Activated CD4-positive, alpha-beta T cell treated with anti-CD3 and anti-CD28 coated beads, Interleukin-2, amount 50 U/mL, for 16 hours (primary cell): ENCODE measurements at places on chromosomes 3 and 15.
A peak's percentile ranks its signal among the peaks of the same experiment; 100 is the strongest.

- DNase-seq, result peak; percentile 32
Measured at GRCh38 chr3:25663347-25663868, 1.3 kb downstream of the TOP2B start.

DNA sequence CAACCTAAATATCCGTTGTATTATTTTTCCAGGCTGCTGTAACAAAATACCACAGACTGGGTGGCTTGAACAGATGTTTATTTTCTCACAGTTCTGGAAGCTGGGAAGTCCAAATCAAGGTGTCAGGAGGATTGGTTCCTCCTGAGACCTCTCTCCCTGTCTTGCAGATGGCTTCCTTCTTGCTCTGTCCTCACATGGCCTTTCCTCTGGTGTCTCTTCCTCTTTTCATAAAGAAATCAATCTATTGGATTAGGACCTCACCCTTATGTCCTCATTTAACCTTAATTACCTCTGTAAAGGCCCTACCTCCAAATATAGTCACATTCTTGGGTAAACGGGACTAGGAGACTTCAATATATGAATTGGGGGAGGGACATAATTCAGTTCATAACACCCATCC lies 89.2 kb upstream of the PLCL2 start:
- DNase-seq, result no peak

- no peak for DNase-seq
Measured at GRCh38 chr3:158771982-158772381, 29.9 kb upstream of the MFSD1 start.

DNA sequence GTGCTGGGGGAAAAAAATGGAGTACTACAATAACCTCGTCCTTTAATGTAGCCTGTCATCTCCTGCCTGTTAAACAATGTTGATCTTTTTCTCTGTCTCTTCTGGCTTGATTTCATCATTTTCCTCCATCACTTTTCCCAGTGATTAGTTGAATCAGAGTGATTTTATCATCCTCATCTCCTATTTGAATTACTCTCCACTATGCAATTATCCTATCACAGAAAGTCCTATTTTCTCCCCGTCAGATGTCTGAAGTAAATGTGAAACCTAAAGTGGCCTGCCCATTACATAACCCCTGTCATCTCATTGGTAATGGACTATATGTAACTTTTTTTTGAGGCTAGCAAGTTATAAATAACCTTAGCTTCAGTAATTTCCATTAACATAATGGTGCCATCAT lies 201.8 kb downstream of the CACNA2D3 start:
- DNase-seq, result no peak

DNA sequence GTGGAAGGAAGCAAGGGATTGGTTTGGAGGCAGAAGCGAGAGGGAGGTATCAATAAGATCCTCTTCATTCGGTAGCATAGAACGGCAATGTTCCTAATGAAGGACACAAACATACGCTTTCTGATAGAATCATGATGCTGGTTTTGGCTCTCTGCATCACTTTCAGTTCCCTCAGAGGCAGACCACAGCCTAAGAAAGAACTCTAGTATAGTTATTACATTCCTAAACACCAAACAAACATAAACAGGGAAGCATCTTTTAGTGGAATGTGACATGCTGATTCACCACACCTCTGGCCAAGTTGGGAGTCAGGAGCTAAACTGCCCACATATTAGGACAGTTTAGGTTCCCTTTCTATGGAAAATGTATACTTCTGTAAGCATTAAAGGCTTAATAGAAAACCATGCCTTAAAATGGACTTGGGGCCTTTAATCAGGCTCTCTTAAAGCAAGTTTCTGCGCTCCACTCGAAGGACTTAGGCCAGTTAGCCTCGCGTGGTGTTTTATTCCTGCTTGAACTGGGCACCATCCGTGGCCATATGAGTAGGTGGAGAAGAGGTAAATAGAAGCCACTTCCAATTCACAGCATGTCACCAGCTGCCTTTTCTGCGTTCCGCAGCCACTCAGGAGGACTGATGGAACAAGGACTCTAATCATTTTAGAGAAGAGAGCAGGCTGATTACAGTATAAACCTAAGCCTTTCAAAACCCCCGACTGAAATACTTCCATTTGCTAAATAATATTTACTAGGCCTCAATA lies 53.7 kb downstream of the CD47 start:
- no peak for DNase-seq

DNA sequence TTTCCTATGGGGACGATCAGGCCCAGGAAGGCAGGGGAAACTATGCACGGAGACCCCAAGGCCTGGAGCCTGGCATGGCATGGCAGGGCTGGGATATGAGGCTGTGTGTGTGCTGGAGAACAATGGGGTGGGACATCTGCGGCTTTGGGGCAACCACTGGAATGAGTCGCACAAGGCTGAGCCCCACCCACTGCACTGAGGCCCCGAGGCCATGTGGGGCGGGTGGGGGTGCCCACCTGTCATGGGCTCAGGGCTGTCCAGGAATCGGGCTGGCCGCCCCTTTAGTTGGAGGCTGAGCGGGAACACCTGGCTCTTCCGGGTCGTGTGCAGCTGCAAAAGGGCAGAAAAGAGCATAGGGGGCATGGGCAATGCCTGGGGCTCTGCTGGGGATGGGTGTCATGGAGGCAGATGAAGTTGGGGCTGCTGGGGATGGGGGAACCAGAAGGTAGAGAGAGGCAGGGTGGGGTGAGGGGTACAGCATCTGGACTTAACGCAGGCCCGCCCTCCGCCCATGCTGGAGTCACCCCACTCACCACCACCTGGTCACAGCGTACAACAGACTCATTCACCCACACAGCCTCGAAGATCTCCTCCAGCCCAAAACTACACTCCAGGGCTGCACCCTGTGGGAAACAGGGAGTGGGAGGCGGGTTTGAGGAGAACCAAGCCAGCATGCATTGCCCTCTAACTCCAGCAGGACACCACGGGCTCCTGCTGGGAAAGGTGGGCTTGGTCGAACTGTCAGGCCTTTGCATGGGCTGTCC lies 31.1 kb downstream of the PLXND1 start:
- no peak for DNase-seq

GRCh38 chr15:32867313-32867626 lies 149.5 kb downstream of the GREM1 start:
- no peak for DNase-seq

DNA sequence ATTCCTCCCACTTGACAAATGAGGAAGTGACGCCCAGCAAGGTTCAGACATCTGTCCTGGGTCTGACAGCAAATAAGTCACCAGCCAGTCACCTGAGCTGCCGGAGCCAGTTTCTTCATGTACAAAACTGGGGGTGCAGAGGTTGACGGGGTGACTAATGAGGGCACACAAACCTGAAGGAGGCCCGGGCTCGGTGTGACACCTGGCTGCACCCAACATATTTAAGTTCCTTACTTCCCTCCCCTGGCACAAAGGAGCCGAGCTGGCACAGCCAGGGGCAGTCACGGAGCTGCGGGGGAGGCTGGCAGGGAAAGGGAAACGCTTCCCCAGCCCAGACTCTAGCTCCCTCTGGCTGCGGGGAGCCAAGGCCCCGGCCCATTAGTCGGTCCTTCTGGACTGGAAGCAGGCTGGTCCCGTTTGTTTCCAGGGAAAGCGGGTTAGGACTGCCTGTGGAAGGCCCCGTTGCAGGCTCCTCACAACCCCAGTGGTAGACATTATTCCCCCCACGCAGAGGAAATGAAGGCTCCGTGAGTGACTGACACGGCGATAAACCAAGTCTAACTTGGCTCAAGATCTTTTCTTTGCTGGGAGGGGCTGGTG lies 2.3 kb downstream of the FBXL22 start:
- DNase-seq, result no peak

DNA sequence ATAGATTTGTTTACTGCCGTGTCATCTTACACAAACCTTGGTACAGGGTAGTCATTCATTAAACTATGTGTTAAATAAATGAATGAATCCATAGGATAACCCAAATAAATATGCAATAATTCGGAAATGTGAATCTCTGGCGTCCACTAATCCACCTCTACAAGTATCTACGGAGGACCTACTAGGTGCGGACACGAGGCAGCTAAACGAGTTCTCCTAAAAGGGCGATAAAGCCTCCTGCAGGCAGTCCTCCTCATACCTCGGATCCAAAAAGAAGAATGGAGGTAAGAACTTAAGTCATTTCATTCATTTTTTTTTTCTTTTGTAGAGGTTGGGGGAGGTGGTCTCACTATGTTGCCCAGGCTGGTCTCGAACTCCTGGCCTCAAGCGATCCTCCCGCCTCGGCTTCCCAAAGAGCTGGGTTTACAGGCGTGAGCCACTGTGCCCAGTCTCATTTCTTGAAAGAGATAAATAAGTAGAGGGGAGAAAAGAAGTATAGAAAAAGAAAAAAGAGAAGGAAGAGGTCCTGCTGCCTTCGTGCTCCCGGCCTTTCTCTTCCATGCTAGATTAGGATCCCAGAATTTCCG lies 706 bp upstream of the RPL35A start:
- DNase-seq, result no peak

DNA sequence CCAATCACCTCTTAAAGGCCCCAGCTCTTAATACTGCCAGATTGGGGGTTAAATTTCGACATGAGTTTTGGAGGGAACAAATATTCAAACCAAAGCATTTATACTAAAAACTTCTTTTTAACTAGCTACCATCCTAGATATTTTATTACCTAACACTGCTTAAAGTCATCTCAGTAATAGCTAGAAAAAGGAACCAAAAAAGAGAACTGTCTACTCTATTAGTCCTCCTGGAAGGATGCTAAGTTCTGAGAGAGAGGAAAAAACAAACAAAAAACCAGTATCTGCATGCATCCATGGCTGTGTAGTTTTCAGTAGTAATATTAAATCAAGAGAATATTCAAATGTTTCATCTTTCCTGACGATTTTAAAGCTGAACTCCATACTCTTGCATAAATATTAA lies 5.8 kb downstream of the CPOX start:
- DNase-seq, result no peak

DNA sequence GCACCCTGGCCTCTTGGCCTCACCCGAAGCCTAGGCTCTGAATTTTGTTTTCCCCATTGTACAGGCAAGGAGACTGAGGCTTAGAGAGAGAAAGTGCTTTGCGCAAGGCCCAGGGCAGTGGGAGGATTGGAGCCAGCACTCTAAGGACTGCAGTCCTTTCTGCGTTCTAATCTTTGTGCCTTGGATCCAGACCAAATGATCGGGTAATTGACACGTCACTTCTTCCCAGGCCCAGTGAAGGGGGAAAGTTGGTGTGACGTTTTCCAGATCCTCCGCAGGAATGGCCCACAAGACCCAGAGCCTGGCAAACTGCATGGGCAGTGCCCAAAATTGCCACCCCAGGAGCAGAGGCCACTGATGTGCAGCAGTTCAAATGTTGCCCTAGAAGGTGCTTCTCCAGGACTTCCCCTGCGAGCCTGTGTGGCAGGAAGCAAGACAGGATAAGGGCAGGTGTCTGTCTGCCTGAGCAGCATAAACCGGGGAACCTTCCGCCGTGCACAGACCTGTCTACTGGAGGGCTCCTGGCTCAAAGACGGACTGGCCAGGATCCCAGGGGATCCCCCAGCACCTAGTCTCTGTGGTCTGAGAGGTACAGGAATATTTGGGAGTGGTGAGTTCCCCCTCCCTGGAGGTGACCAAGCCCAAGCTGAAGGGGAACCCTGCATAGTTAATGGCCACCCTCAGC lies 194.5 kb upstream of the TLE3 start:
- no peak for DNase-seq

DNA sequence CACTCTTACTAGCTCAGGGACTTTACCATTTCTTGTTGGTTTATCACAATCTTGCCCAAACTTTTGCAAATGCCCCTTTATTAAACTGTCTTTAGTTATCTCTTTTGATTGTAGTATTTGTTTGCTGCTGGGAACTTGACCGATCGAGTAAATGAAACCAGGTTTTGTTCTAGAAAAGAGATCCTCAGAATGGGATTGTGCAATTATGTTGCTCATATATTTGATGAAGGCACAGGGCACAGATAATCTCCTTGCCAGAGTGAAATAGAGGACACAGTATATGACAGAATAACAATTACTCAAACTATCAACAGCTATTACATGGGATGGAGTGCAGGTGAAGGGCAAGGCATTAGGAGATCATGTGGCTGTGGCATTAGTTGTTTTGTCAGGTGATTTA lies 216.6 kb upstream of the RASGRP1 start:
- no peak for DNase-seq

GRCh38 chr15:59543721-59544547 lies 67.6 kb upstream of the GCNT3 start:
- DNase-seq, result peak; percentile 37

- DNase-seq, result no peak
Measured at GRCh38 chr3:32303977-32304881, 65.7 kb downstream of the CMTM8 start.

- DNase-seq, result peak; percentile 85
Measured at GRCh38 chr15:94305133-94305532, 73.8 kb downstream of the MCTP2 start.

- no peak for DNase-seq
Measured at GRCh38 chr15:57823325-57823882, 116.9 kb downstream of the POLR2M start.

DNA sequence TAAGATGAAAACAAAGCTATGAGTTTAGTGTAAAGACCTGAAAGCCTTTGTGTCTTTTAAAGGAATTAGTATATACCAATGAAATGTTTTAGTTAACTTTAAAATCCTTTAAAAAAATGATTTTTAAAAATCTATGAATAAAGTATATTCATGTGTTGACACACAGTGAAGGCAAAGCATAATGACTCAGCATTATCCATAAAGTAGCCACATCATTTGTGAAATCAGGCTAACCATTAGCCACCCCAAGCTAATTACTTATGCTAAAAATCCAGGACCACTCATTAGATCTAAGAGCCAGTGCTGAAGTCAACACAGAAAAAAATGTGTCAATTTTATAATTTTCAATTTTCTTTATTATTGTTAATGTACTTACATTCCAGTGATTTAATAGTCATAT lies 310.2 kb downstream of the TBC1D5 start:
- DNase-seq, result no peak

GRCh38 chr3:186109897-186110803 lies 1.3 kb upstream of the ETV5 start:
- DNase-seq, result no peak

DNA sequence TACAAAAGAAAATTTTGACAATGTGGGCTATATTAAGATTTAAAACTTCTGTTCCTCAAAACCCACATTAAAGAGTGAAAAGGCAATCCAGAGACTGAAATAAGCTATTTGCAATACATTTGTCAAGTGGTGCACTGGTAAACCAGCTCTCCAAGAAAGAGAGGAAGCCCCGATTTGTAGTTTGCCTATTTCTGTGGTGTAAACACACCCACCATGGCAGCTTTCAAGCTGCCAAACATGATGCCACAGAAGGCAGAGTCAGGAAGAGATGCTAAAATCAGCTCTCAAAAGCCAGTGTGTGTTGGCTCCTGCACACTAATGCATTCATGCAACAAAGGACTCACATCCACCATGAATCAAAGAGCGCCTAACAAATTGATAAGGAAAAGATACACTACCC lies 17.5 kb downstream of the RFTN1 start:
- DNase-seq, result no peak

- DNase-seq, result no peak
Measured at GRCh38 chr15:67927501-67928168, 87.8 kb upstream of the RNU6-1 start.

DNA sequence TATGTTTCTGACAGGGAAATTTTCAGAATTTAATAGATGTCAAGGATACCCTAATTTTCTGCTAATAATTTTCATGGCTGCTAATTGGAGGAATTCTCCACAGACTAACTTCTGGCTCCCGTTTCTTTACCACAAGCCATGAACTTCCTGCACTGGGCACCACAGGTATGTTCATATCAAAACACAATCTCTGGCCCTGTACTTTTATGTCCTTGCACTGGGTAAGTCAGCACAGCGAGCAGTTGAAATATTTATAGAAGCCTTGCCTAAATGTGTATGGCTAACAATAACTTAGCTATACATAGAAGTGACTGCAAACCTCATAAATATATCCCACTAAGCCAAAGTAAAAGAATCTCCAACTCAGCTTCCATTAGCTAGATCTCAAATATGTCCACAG lies 246.9 kb downstream of the ZIC1 start:
- no peak for DNase-seq

- no peak for DNase-seq
Measured at GRCh38 chr15:69236505-69236904, 62.2 kb upstream of the PAQR5 start.
